ENCODE measurements at places on chromosomes 12 and 14.

DNA sequence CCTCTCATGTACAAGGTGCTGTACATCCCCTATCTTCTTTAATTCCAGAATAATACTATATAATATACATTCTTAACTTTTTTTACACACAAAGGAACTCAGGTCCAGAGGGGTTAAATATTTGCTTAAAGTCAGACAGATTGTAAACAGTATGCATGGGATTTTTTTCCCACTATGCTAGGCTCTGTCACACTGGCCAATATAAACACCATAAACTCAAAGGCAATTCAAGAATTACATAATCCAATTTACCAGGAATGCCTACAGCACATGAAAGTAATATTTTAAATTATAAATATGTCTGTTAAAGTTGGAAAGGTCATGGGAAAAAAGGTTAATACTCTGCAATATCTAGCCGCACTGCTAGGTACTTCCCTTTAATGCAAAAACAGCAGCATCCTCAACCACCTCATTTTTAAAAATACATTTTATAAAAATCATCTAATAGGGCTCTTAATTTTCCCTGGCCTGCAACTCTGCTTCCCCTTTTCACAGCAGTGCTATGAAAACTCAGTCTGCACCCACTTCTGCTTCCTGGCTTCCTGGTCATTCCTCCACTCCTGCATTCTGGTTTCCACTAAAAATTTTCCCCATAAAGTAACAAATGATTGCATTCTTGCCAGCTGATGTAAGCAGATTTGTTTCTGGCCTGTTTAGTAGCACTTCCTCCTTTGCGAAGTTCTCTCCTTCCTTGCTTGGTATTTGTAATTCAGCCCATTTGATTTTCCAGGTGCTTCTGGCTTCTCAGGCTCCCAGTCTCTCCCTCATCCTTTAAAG, 128.1 kb downstream of the ITPR2 start:
- DNase-seq = no peak

- no peak for DNase-seq
Measured at GRCh38 chr14:59704054-59704645, 127.5 kb upstream of the CCDC175 start.

DNA sequence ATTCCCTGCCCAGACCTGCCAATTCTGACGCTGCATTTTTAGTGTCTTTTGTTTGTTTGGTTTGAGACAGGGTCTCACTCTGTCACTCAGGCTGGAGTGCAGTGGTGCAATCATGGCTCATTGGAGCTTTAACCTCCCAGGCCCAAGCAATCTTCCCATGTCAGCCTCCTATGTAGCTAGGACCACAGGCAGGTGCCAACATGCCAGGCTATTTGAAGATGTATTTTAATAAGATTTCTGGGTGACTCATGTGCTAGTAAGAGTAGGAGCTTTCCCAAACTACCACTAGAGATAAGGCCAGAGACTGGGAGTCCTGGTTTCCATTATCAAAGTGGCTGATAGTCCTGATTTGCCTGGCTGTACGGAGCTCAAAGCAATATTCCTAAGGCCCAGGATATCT, 693.3 kb downstream of the MED13L start:
- DNase-seq = no peak

GRCh38 chr14:39680777-39681176, 248.5 kb upstream of the FBXO33 start:
- DNase-seq = no peak

DNA sequence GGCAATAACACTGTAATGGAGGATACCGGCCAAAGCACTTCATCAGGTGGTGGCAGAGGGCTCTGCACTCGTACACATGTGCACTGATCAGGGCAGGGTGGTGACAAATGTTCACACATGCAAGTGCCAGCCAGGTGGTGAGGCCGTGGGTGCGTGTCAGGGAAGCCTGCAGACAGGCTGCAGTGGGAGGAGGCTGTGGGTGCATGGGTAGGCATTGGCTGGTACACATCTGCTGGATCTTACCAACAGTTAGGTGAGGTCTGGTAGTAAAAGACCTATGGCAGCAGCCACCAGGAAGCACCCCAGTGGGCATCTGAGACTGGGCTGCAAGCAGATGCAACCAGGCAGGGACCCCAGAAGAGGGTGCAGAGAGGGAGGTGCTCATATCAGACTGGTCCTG, 65.3 kb downstream of the PDE6H start:
- DNase-seq = no peak

- no peak for DNase-seq
Measured at GRCh38 chr14:92711976-92712653, 36.3 kb downstream of the LGMN start.

DNA sequence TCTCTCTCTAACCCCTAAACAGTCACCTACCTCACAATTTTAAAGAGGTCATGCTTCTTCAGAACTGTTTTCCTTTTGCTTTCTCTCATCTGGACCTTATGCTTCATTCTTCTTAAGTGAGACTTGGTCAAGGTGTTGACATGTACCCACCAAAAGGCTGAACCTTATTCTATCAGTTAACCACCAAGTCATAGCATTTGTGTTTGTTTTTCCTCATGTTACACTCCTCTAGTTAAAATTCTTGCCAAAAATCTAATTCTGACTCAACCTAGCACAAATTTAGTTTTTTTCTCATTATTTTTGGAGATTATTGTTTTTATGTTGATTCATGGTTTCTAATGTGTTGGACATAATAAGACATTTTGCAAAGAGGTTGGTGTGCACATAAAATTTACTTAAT, 578.6 kb downstream of the SLC16A7 start:
- DNase-seq = peak; percentile 38

DNA sequence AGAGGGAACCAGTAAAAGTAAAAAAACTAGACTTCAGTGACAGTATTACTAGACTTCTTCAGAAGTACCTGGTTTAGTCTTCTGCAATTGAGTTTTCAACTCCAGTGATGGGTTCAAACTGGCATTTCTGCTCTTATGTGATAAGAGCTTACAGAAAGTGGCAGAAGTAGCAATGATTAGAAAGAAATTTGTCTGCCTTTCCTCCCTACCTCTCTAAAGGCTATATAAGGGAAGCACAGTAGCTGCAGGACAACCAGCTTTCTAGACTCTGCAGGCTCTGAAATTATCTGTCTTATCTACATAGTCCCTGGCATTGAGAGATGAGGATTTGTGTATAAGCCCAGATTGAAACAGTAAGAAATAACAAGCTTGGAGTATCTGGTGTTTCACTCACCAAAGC, 107.5 kb downstream of the DAAM1 start:
- no peak for DNase-seq

DNA sequence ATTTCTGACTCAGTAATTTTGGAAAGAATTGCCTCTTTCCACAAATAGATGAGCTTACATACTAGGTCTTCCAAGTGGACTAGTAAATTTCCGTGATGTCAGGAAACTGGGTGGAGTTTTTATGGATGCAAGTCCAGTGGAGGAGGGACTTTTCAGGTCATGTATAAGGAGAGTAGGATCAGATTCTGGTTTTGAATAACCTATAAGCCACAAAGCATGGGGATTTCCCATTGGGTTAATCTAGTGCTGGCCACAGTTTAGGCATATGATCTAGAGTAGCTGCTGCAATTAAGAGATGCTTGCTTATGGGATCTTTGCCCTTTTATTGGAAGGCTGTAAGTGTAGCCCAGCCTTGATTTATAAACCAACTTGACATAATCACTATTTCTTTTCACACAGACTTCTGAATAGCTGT, 33.8 kb downstream of the STK38L start:
- no peak for DNase-seq

DNA sequence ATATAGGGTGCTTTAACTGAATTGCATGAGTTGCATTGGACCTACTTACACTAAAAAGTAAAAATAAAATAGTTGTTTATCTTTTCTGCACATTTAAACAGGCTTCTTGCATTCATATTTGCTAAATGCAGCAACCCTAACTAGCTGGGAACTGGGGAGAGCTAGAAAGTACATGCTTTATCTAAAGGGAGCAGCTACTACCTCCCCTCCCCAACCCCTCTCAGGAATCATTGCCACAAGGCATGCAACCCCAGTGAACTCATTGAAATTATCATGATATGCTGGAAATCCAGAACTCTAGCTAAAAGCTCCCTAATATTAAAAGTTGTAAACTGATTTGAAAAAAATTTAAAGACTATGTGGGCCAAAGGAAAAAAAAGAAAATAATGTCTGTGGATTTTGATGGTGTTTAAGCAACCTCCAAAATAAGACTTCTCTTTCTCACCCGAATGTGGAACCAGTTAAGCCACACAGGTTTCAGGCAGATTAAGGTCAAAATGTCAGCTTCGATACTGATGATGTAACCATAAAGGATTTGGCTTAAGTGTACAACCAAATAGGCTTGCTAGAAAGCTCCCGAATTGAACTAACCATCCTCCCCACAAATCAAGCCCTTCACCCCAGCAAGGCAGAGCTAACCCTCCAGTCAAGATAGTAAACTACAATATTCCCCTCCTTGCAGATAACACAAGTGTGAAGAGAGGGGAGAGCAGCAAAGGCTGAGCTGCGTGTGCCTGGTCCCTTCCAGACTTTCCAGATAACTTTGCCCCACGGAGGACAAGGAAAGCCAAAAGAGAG, 13.8 kb upstream of the POC1B start:
- no peak for DNase-seq

DNA sequence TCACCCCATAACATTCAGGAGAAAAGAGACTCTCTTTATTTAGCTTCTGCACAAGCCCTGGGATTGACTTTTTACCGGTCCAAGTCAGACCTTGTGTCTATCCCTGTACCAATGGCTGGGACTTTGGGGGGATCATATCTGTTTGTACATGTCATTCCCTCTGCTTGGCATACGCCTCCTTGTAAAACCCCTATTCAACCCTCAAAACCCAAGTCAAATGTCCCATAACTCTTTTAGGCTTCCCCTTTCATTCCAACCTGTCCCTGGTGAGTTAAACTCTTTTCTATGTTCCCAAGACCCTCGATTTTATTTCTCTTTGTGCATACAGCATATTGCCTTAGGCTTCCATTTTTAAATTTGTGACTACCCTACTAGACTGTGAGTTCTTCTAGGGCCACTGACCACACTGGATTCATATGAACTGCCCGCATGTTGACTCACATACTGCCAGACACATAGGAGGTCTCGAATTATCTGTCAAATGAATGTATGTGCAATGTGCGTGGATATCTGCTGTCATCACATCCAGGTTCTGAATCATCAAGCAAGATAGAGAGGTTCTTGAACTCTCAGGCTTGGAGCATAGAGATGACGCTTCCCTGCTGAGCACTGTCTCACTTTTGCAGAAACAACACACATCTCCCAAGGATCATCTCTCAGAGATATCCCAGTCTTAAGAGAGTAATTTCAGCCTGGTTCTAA, 548.6 kb upstream of the TBX3 start:
- DNase-seq = peak; percentile 85

- no peak for DNase-seq
Measured at GRCh38 chr14:88095791-88096190, 90.9 kb downstream of the GPR65 start.

- peak; percentile 98 for DNase-seq
Measured at GRCh38 chr14:68548194-68549076, 244.4 kb downstream of the ZFP36L1 start.

- DNase-seq = no peak
Measured at GRCh38 chr12:18139989-18140596, 50.1 kb upstream of the RERGL start.

GRCh38 chr12:3962631-3963483, 89.7 kb upstream of the PARP11 start:
- DNase-seq = no peak

GRCh38 chr12:43104494-43104893, 447.5 kb downstream of the ADAMTS20 start:
- DNase-seq = peak; percentile 77

GRCh38 chr14:56161658-56162057, 43.4 kb downstream of the PELI2 start:
- no peak for DNase-seq

DNA sequence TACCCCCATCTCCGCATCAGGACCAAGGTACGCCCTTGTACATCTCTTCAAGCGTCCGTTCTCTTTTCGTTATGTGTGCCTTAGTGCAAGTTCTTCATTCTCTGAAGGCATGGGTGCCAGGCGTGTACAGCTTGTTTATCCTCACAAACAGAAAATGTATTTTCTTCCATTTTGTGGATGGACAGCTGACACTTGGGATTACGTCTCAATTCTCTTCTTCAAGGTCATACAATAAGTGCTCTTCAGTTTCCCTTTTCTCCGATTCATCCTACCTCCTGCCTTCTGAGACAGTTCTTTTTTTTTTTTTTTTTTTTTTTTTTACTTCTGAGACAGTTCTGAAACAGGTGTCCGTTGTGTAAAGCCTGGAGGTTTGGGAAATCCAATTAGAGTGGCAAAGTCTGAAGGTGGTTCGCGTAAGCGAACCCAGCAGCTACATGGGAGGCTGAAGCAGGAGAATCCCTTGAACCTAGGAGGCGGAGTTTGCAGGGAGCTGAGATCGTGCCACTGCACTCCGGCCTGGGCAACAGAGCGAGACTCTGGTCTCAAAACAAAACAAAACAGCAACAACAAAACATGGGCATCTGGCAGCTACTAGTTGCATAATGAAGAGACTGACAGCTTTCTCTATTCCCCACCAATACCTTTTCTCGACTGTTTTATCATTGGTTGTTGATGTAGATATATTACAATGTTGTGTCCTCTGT, 734 bp downstream of the COX6A1 start:
- no peak for DNase-seq

DNA sequence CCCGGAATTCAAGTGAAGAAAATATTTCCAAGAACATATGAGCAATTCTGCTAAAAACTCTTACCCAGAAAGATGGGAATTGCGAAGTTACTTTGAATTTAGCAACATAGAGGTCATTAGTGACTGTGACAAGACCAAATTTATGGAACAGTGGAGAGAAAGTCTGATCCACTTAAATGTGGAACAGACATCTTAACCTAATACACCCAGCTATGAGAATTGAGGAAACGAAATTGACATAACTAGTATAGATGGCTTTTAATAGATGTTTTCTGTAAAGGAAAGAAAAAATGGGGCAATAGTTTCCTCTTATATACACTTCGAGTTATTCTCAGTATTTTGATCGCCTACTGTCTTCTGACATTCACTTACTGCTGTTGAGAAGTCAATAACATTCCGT, 4.6 kb downstream of the OVCH1 start:
- DNase-seq = no peak

- DNase-seq = no peak
Measured at GRCh38 chr14:103104389-103104653, 9.8 kb downstream of the EXOC3L4 start.

- no peak for DNase-seq
Measured at GRCh38 chr14:39812532-39813320, 380.5 kb upstream of the FBXO33 start.

DNA sequence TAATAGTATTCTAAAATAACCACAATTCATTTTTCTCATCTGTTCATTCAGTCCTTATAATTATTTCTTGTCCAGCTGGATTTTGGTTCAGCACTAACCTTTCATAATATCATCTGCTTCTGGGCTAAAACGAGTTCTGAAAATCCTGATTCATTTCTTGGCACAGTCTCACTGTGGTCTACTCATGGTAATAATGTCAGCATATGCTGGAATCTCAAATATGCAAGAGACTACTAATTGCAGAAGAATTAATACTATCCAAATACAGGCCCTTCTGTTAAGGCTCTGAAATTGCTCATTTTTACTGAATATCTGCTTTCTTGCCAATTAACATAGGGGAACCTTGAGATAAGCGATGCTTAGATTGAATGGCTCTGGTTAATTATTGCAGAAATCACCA, 597.1 kb downstream of the RPL10L start:
- DNase-seq = peak; percentile 60

- no peak for DNase-seq
Measured at GRCh38 chr12:114245555-114245954, 160.4 kb downstream of the TBX5 start.

GRCh38 chr12:104957719-104958000, 430 bp downstream of the SLC41A2 start:
- DNase-seq = no peak
